ENCODE measurements at places on chromosomes 2 and 18.

DNA sequence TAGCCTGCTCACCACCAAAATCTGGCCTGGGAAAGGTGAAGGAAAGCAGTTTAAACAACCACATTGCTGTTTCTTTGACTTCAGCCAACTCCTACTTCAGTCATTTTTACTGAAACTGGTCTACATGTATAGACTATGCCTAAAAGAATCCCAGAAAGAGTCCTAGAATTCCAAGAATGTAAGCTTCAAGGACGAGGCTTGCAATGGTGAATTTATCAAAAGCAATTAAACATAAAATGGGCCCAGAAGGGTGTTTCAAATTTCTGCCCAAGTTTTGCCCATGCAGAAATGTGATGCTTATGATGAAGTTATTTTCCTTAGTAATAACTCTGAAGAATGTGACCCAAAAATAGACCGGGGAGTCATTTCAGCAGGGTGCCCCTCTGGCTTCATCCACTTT, 16.6 kb downstream of the EN1 start:
- no peak for DNase-seq

GRCh38 chr18:59729781-59730180, 32.6 kb upstream of the CCBE1 start:
- no peak for DNase-seq

DNA sequence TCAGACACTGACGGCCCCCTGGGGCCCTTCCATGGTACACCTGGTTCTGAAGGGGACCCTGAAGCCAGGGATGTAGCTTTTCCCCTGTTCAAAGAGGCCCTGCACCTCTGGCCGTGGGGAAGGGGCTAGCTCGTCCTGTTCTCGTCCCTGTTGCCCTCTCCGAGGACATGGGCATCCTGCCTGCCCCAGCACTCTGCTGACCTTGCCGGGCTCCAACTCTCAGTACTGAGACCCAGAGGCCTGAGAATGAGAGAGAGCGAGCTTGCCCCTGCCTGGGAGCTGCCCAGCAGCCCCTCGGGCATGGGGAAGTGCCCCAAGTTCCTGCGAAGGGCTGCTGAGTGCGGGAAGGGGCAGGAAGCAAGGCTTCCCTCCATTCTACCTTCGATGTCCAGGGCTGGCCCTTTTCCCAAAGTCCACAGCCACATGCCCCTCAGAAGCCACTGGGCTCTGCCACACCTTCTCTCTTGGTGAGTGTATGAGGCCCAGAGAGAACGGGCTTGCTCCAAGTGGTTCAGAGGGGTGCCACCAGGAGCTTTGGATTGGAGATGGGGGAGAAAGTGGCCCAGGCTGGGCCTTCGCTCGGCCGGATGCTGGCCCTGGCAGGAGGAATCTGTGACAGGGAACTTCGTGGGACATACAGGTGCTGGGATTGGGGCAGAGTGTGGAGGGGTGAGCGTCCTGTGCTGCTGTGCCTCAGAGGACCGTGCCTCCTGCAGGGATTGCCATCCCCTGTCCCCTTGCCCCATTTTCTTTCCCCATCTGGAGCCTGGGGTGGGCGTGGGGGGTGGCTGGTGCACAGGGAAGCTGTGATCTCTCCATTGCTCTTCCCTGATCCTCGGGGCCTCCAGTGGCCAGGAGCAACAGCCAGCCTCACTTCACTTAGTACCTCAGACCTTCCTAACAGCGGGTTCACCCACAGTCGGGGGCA, 50.8 kb downstream of the KCNIP3 start:
- DNase-seq: no peak

DNA sequence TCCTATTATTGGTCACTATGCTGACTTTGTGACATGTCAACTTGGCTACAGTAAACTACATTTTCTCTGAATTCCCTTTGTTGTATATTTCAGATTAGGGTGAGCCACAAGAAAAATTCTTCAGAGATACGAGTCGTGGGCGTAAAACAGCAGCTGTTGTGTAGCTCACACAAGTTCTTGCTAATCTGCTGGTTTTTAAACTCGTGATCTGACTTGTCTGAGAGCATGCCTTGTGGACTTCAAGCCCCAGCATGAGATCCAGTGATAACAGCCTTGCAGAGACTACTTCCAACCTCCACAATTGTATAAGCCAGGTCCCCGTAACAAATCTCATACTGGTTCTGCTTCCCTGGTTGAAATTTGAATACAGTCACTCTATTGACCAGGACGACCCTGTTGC, 259.8 kb upstream of the LYPD1 start:
- DNase-seq: no peak

DNA sequence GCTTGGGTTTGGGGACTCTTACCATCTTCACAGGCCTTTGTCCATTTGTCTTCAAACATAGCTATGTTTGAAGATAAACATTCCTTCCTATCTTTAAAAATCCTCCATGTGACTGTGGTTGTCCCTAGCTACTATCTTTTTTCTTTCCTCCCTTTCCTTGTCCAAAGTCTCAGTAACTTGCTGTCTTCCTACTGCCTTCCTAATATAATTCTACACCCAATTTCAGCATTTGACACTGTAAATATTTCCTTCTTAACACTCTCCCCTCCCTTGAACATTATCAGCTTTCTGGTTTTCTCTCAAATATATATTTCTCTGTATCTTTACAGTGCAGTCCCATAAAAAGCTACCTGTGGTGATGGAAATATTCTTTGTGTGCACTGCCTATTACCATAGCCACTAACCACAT, 5.3 kb upstream of the SP3 start:
- no peak for DNase-seq

DNA sequence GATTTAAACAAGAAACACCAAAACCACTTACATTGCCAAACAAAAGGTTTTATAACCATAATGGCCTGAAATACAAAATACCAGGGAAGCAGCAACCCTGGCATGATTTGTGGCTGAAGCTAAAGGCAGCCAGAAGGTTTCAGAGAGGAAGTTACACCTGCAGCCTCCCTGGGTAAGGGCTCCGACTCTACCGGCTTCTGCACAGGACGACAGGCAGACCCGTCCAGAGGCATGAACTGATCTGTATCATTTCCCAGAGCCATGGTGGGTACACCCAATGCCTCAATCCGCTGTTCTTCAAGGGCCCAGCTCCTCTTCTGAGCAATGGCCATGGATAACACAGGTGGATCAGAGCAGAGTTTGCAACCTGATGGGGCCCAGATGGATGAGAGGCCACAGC, 71.6 kb downstream of the PXDN start:
- no peak for DNase-seq

GRCh38 chr18:68948622-68949021, 150.7 kb downstream of the CCDC102B start:
- no peak for DNase-seq

DNA sequence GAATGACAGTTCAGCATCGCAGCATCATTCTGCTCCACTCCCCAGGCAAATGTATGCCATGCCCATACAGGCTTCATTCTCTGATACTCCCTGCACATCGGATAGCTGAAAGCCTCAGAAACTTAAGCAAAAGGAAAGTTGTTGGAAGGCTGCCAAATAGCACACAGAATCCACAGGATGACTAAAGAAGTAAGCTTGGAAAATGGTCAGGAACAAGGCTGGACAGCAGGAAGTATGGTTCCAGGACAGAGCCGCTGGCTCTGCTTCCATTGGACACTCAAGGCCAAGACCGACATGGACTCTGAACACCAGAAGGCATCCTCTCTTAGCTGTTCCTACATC, 256.5 kb downstream of the CDH20 start:
- no peak for DNase-seq

DNA sequence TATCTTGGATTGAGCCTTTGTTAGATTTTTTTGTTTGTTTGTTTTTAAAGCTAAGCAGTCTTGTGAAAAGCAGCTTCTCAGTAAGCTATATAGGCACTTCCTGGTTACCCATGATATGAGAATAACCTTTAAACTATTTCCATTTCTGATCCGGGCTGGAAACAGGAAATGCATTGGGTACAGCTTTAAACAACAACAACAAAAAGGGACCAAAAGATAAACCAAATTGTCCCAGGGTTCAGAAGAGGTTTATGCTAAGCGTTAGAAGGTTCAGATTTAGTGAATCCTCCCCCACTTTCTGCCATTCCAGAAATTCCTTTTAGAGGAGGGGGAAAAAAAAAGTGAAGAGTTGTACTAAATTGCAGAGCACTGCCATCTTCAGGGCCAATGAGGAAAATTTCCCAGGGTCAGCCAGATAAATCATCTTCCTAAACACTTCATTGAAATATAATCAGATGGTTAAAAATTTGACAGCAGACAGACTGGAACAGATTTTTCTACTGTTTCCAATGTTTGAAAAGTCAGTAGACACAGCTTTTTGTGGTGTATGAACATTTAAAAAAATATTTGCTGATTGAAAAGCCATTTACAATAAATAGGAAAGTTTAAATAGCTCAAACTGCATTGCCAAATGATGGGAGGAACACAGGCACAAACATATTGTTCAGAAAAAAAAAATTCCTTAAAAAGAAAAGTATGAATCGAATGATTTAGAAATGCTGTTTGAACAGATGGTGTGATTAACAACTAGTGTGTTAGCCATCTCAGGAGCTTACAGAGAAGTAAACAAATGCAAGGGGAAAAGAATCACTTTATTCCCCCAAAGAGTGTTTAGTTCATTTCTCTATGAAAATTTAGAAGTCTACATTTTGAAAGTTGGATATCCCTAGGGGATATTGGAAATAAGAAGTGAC, 189.9 kb upstream of the TANK start:
- DNase-seq: no peak
